ENCODE measurements at places on chromosomes 6 and 20.

DNA sequence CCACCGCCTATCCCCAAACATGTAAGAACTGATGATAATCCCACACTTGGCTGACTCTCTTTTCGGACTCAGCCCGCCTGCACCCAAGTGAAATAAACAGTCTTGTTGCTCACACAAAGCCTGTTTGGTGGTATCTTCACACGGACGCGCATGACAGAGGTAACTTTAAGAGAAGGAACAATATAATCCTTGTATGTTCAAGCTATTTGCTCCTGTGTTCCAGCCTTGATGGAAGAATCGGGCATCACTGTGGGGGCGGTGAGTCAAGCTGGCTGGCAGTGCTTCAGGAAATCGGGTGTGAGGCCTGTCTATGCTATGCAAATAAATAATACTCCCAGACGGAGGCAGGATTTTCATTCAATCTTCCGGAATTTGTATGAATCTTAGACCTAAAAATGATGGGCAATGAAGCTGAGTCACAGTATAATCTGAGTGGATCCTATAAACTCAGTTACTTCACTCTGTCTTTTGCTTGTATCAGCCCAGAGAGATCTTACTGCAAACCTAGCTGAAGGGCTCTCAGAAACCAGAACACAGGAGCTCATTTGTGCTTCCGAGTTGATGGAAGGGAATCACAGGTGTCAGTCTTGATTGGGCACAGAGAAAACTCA lies 45.2 kb upstream of the NT5E start:
- DNase-seq, result no peak

DNA sequence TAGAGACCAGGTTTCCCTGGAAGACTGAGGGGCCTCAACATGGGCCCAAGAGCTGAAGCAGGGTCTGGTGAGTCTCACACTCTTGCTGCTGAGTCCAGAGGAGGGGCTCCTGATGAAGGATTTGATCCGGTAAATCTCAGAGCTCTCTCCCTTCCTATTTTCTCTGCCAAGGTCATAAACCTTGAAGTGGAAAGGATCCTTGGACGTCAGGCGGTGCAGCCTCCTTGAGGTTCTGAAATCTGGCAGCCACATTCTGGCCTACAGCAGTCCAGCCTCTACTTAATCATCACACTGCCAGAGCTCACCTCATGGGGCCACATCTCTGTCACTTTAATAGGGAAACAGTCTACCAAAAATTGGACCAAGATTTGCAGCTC lies 24.0 kb downstream of the ACSS1 start:
- DNase-seq, result no peak

- no peak for DNase-seq
These were observed at the start of gene TMEM239 for GRCh38 chr20:2816030-2816582. Gene TMEM239, plus strand, starts transcription at chr20:2816364. Its CDS starts 191 bp downstream, at chr20:2816555.

DNA sequence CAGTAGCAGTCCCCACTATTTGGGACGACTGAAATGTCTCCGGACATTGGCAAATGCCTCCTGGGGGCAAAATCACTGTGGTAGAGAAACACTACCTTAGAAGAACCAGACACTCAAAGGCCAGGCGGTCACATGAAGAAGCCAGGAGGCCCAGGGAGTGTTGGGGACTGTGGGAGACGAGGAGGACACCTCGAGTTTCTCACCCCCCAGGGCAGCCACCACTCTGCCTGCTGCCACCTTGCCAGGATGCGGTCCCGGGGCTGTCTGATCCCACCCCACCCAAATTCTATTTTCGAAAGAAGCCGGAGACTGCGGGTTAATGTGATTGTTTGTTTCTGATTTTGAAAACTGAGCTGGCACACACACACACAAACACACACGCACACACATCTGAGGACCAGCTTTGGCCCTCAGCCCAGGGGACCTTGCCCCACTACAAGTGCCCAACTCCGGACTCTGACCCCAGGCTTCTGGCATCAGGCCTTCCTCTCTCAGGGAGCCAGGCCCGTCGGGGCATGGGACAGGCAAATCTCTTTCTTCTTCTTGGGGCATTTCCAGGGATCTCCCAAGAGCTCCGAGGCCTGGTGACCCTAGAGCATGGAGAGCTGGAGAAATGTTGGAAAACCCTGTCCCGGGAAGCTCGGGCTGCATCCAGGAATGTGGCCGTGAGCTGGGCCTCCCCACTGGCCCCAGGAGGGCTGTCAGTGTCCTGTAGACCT lies 187.5 kb upstream of the PMEPA1 start:
- DNase-seq, result no peak

DNA sequence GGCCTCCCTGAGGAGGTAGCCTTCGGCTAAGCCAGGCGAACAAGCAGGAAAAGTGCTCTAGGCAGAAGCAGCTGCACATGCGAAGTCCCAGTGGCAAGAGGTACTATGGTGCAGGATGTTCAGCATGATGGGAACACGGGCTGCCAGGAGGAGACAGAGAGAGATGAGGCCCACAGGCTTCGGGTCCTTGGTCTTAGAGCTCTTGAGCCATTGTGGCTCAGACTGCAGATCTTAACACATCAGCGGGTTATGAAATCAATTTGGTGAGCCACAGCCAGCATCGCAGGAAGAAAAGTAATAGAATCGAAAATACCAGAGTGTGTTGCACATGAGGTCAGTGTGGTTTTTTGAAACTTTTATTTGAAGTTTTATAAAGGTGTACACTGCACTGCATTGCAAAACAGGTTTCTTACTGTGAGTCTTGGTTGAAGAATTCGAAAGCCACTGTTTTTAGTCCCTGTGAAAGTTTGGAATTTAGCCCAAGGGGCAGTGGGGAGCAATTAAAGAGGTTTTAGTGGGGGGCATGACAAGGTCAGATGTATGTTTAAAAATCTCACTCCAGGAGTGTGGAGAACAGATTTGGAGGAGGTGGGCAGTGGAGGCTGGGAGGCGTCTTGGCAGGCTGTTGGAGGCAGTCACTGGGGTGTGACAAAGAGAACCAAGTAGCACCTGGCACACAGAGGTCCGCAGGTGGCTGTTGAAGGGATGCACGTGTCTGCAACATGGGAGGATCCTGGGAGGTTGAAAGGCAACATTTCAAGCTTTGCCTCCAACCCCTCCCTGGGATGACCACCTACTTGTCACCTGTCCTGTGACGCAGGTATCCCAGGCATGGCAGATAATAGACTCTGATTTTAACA lies 69.3 kb downstream of the EYA2 start:
- no peak for DNase-seq

DNA sequence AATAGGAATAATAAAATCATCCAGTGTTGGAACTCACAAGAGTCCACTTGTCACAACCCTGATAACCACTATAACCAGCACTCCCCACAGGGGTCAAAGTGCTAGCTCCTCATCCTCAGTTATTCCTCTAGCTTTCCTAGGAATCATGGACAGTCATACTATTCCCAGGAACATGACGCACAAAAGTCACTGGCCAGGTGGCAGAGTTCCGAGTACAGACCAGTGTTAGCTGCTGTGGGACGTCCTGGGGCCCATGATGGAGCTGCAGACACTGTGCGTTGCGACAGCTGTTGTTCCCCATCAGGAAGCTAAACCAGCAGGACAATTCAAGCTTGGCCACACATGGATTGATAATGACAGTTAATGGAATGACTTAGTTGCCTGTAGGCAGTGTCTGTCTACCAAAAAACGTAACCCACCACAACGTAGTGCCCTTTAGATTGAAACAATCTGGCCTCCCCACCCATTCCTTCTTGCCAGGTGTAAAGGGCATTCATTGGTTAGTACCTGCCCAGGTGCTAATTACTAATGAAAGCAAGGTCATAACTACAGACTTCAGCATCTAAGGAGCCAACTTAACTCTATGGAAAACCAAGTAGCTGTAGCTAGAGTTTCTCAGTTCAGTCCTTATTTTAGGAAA lies 17.4 kb downstream of the EZR start:
- no peak for DNase-seq
